ENCODE measurements at places on chromosomes 11 and 22. TPM values are rescaled to one million over a fixed set of nuclear protein-coding genes. Genes with fewer than 3 reads are reported as not detected.
A peak's percentile ranks its signal among the peaks of the same experiment; 100 is the strongest.

DNA sequence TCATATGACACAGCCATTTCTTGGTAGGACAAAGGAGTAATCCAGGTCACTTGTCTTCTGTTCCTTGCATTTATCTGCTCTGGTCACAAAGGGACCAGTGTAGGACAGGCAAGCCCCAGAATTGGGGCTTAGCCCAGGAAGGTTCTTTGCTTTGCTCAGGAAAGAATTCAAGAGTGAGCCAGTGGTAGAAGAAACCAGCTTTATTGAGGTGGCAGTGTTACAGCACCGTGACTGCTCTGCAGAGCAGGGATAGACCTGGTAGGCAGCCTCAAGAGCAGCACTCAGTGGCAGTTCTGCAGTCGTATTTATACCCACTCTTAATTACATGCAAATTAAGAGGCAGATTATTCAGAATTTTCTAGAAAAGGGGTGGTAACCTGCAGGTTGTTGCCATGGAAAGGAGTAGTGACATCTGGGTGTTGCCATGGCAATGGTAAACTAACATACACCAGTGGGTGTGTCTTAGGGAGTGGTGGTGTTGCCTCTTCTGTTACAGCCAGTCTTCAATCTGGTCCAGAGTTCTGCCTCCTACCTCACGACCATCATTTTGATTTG lies 84.9 kb upstream of the RAB1B start:
- peaks cover 5% of the 10 kb centered on the region for H3K4me1 ChIP-seq
- no peaks in the 10 kb centered on the region for H3K36me3 ChIP-seq
- no peaks in the 10 kb centered on the region for H3K27me3 ChIP-seq

DNA sequence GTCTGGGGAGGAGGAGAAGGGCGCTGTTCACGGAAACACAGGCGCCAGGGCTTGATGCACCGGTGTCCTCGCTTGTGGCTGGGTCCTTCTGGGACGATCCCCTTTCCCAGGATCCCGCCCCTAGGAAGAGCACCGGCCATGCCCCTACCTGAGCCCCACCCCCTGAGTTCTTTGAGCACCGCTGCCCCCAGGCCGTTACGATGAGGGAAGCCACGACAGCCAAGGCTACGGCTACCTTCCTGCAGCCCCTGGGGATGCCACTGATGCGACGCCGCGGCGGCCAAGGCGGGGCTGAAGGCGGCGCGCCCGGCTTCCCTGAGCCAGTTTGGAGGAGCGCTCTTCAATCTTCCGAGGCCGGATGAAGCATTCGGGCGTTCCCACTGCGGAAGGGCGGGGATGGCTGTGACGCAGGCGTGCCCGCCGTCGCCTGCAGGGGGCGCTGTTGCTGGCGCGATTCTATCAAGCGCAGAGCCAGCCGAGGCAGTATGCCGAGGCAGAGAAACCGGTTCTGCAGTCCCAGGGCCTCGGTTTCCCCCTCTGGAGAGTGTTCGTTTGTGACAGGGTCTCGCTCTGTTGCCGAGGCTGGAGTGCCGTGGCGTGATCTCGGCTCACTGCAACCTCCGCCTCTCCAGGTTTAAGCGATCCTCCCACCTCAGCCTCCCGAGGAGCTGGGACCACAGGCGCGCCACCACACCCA lies 9.7 kb upstream of the NEFH start:
- no peak overlapping the region for H3K4me3 ChIP-seq
- no peaks in the 10 kb centered on the region for H3K4me1 ChIP-seq
- DNase-seq, result peak; percentile 26
- no peak overlapping the region for H3K27ac ChIP-seq
- H3K27me3 ChIP-seq, result peaks cover 14% of the 10 kb centered on the region

DNA sequence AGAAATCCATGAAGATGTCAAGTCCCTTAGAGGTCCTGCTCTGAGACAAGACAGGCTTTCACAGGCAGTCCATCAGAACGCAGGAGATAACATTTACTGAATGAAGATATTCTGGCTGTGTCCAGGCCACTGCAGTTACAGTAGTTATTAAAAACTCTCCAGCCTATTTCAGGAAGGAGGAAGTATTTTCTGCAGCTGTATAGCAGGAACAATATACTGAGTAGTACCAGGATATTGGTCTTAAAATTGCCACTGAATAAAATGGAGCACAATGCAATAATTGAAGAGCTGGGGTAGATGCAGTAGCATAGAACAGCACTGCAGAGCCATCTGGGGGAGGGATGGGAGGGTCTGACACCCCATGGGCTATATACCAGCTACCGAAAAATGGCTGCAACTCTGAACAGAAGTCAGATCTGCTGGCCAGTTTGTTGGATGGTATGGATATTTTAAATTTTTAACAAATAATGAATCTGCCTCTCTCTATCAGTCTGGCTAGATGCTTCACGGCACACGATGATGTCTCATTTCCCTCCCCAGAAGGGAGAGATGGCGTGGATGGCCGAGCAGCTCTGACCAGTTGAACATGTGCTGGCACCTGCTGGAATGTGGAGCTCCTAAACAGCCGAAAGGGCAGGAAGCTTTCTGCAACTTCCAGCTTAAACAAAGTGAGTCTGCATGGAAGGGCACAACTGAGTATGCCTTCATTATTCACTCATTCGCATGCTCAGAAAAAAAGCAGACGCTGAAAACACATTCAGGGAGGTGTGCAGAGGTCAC lies 342.1 kb upstream of the SYN3 start:
- H3K36me3 ChIP-seq, result no peaks in the 10 kb centered on the region
- H3K4me3 ChIP-seq, result no peak overlapping the region

DNA sequence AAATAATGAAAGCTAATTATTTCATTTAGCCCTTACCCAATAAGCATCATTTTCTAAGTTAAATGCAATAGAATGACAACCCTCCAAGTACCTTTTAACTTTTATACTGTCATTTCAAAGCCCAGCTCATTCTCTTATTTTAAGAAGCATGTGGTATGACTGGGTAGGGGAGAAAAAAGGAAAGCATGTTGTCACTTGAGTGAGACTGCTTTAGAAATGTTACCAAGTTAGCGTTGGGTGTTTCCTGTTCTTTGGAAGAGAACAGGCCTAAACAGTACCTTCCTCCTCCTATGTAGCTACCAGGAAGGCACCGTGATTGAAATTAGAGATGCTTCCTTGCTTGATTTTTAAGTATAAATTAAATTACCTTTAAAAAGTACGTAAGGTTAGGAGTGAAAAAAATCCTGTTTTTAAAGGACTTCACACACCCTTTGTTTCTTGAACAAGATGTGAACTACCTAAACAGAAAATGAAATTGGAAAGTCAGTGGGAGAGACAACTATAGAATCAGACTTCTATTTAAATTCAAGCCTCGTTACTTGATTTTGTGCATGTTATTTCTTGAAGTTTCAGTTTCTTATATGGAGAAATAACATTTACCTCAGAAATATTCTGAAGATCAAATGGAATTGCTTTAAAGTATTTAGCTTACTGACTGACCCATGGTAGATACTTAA lies 741 bp upstream of the CNTF start:
- H3K27me3 ChIP-seq, result no peaks in the 10 kb centered on the region
- H3K4me3 ChIP-seq, result no peak overlapping the region
- H3K4me1 ChIP-seq, result peaks cover under 1% of the 10 kb centered on the region
- H3K36me3 ChIP-seq, result peaks cover 30% of the 10 kb centered on the region

CRYBB2 gene
- 1.4 TPM for total RNA-seq

EHF gene
- total RNA-seq, result not detected

GRCh38 chr11:33670250-33671011 lies 30.2 kb downstream of the C11orf91 start:
- no peaks in the 10 kb centered on the region for H3K36me3 ChIP-seq
- no peaks in the 10 kb centered on the region for H3K27me3 ChIP-seq
- no peak overlapping the region for H3K27ac ChIP-seq
- peaks cover 11% of the 10 kb centered on the region for H3K4me1 ChIP-seq
- H3K4me3 ChIP-seq, result no peak overlapping the region

C1QTNF6 gene
- 31.5 TPM for total RNA-seq
